ENCODE measurements at places on chromosomes 5 and 9.

DNA sequence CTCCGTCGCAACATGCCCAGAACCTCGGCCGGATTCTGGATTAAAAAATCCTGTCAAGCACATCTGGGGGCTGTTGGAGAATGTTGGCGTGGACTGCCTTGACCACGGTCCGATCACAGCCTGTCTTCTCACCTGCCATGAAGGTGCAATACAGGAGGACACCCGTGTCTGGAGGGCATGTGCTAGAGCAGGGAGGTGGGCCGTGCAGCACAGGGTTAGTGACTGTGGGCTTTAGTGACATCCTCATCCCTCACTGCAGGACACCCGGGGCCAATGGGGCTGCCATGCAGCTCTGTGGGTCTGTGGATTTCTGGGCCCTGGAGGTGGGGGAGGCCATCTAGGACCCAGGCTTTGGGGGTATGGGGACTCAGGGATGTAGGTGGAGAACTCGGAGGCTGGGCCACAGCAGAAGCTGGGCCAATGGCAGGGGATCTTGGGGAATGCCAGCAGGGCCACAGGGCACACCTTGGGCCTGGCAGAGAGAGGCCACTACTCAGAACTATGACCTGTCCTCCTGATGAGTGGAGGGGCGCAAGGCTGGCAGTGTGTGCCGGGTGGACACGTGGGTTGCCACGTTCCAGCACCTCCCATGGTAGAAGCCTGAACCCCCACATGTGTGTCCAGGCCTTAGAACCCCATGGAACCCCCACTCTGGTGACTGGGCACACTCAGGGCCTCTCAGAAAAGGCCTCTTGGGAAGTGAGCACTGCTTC lies 23.3 kb downstream of the ZDHHC11B start:
- no peak for DNase-seq

DNA sequence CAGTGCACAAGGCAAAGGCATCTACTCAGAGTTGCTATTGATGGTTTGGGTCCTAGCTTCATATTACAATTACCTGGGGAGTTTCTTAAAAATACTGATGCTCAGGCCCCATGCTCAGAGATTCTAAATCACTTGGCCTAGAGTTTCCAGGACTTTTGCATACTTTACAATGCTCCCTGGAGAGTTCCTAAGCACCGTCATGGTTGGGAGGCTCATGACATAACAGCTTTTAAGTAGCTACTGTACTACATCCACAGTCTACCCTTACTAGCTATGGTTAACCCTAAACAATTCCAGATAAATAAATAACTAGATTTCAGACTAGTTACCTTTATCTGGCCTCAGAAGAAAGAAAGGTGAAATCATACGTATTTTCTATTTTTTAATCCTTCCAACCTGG lies 414.4 kb downstream of the PDE4D start:
- DNase-seq: no peak

DNA sequence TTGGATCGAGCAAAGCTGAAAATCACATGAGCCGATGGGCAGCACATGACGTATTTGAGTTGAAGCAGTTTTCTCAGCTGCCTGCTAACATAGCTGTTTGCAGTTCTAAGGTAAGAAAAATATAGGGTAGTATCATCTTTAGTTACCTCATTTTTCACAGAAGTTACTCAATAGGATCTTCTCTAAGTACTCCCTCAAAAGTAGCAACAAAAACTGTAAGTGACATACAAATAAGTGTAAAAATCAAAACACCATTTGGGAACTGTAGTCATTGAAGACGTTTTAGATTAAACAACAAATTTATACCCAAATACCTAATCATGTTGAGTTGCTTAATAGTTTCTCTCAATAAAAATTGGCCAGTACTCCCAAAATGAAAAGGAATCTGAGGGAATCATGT lies 102.6 kb downstream of the ERCC6L2 start:
- no peak for DNase-seq

DNA sequence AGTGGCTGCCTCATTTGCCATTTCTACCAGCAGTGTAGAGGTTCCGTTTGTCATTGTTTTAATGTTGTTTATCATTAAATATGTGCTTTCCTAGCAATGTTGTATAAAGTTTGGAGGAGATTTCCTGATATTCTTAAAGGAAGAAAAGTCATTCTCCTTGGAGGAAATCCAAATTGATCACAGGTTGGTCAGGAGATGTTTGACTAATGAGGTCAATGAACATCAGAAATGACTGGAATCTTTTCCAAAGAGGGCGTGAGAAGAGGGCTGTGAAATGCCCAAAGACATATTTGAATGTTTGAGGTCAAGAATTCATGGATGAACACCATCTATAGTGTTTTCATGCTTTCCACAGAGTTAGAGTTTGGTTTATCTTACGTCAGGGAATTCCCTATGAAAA lies 471.3 kb downstream of the MAT2B start:
- no peak for DNase-seq

GRCh38 chr9:83537331-83538171 lies 650 bp downstream of the FRMD3 start:
- no peak for DNase-seq

DNA sequence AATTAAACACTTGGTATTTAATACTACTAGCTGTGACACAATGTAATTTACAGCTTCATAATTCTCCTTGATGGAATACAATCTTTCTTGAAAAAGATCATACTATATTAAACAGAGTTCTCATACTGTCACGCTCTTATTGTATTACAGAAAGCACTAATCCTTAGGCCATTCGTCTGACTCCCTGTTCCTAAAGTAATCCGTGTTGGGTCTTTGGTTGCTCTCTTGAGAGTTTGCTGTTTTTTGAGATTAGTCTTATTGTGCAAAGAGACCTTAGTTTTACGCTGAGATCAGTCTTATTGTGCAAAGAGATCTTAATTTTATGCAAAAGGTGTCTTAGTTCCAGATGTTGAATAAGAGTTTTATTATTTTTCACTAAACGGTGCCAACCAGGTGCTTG lies 190.6 kb downstream of the ISL1 start:
- no peak for DNase-seq

DNA sequence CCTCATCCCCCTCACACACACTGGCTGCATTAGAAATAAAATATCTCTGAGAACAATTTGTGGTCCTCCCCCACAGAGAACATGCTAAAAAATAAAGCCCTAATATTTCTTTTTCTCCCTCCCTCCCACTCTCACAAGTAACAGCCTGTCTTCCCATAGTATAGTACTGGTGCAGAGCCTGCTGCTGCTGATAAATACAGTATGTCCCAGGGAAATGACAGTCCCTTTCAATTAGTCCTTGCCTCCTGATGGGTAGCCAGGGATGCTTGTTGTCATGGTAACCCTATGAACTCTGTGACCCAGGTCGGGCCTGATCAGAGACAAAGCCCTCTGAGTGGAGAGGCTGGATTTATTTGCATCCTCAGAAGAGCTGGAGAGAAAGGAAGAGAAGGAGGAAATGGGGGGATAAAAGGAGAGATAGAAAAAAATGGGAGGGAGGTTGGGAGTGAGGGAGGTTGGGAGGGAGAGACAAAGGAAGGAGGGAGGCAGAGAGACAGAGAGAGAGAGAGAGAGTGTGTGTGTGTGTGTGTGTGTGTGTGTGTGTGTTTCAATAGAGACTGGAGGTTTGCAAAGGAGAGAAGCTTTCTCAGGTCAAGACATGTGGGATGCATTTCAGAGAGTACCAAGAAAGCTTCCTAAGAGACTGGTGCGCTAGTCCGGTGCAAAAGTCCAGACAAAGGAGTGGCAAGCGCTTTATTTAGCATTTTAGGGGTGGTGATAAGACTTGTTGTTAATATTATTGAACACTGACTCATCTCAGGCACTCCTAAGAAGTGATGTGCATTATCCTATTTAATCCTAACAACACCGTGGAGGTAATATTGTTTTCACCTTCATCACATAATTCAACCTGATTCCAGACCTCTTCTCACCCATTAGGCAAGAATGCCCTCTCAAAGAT lies 260.8 kb downstream of the FAM114A2 start:
- no peak for DNase-seq

DNA sequence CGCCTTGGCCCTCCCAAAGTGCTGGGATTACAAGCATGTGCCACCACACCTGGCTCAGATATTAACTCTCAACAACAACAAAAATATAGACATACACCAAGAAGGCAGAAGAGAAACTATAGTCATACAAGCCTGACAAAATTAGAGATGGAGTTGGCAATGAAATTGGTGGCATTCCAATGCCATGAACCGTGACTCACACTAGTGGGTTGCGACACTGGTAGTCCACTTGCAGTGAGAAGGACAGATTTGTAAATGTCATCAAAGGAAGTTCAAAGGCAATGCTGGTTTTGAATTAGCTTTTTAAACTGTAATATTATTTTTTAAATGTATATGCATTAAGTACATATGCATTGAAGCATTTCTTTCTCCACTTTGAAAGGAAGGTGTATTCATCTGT lies 8.5 kb upstream of the DNAJC25 start:
- no peak for DNase-seq

GRCh38 chr9:84780385-84780784 lies 110.9 kb downstream of the NTRK2 start:
- no peak for DNase-seq

DNA sequence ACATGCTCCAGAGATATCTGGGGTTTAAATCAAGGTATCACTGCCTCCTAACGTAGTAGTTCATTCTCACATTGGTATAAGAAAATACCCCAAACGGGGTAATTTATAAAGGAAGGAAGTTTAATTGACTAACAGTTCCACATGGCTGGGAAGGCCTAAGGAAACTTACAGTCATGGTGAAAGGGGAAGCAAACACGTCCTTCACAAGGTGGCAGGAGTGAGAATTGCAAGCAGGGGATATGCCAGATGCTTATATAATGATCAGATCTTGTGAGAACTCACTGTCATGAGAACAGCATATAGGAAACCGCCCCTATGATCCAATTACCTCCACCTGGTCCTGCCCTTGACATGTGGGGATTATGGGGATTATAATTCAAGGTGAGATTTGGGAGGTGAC lies 1280.2 kb upstream of the C9orf72 start:
- no peak for DNase-seq

DNA sequence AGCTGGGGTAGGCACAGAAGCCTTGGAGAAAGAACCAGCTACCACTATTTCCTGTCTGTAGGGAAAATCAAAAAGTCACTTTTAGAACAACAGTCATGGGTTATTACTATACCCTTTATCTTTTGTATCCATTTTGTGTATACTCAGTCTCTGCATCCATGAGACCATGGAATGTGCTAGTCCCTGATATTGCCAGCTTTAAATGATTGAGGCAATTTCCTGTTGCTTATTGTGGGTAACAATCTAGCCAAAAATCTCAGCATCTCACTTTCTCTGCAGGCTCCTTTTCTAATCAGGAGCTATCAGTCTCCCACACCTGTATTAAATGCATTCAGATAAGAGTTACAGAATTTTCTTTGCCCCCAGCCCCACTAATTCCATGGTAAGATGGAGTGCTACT lies 968 bp upstream of the KDM3B start:
- DNase-seq: no peak

GRCh38 chr5:111953351-111954127 lies 196.5 kb upstream of the NREP start:
- no peak for DNase-seq

DNA sequence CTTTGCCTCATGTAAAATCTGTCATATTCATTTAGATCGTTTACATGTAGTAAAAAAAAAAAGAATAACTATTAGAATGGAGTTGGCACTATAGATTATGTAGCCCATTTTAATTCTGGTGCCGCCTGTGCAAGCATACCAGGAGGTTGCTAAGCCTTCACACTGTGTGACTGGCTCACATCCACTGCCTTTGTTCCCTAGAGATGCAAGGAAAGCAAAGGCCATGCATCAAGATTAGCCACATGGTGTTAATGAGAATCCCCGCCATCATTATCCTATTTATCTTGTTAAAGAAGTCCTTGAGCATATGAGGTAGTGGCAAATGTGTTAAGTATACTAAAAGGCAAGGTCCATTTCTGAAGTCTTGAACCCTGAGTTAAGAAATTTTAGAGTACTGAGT lies 279.6 kb downstream of the RFX3 start:
- no peak for DNase-seq

GRCh38 chr5:143402553-143403333 lies 743 bp downstream of the NR3C1 start:
- no peak for DNase-seq

GRCh38 chr5:112385566-112385965 lies 33.5 kb downstream of the EPB41L4A start:
- DNase-seq: no peak

DNA sequence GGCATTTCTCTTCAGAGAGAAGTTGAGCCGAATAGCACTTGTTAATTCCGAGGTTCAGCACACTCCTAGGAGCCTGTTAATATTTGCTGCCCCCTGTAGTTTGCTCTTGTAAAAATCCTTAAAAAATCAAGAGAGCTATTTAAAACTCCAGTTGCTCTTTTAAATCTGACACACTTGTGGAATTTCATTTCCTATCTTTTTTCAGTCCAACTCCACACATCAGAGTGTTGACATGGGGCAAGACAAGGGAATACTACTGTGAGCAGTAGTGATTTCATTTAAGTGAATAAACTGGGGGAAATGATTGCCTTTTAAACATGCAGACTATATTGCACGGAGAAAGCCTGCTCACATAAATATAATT lies 1096.3 kb upstream of the DMAC1 start:
- no peak for DNase-seq

- DNase-seq: no peak
Observed at GRCh38 chr9:93200989-93201334, 17.0 kb downstream of the WNK2 start.

DNA sequence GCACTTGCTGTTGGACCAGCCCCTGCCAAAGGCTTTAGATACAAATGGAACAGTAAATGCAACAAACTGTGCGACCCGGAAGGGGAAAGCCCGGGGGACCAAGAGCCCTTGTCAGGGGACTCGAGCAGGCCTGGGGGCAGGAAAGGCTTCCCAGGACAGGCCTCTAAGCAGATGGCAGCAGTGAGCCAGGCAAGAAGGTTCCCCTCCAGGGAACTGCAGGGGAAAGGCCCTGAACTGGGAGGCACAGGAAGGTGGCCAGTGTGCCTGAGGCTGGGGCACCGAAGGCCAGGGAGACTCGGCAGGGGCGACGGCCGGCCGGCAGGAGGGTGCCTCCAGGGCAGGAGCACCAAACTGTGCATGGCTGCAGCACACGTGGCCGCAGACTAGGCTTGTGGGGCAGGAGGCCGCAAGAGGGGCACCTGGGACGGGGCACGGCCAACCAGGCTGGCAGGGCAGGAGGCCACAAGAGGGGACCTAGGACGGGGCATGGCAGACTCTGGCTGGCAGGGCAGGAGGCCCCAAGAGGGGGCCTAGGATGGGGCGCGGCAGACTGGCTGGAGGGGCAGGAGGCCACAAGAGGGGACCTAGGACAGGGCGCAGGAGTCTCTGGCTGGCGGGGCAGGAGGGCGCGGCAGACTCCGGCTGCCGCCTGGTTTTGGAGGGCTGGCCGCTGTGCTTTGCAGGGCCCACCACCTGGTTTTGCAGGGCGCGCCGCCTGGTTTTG lies 10.0 kb downstream of the VAV2 start:
- no peak for DNase-seq

- DNase-seq: no peak
Observed at GRCh38 chr5:134477462-134478245, 47.8 kb upstream of the JADE2 start.

- DNase-seq: no peak
Observed at GRCh38 chr5:98624145-98624880, 149.2 kb upstream of the RGMB start.

- DNase-seq: no peak
Observed at GRCh38 chr5:115391780-115392179, 95.3 kb upstream of the CCDC112 start.

All from amniotic stem cell (primary cell).